ENCODE measurements at places on chromosomes 12 and 14.

GRCh38 chr12:120735181-120735580, 9.6 kb downstream of the ACADS start:
- no peak for DNase-seq

- no peak for DNase-seq
Observed at GRCh38 chr14:92668276-92668973, 80.0 kb downstream of the LGMN start.

DNA sequence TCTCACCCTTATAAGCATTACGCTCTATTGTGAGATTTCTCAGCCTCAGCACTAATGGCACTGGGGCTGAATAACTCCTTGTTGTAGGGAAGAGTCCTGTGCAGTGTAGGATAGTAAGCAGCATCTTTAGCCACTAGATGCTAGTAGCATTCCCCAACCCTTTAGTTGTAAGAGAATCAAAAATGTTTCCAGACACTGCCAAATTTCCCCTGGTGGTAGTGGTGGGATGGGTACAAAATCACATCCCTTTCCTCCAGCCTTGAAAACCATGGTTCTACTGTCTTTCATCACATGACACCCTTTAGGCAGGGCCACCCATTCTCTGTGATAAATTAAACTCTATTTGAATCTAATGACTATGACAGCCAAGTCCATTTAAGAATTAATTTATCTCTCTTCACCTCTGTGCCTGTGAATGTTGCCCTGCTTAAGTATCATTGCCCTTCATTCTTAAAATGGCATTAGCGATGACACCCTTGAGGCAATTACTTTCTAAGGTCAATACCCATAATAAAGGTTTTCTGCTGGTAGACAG, 199.4 kb downstream of the ANO4 start:
- no peak for DNase-seq

GRCh38 chr12:79156846-79157463, 292.4 kb downstream of the SYT1 start:
- DNase-seq = no peak

Measured in NCI-H524 (cell line).